Right atrium auricular region (tissue), 2 donors: ENCODE measurements at places on chromosomes 11 and 22. TPM values are rescaled to one million over a fixed set of nuclear protein-coding genes. Genes with fewer than 3 reads are reported as not detected.

KREMEN1 gene
- total RNA-seq: 39.7 TPM

CRYBB1 gene
- 1.7 TPM for total RNA-seq

SERGEF gene
- total RNA-seq: 18.1 TPM

RBM7 gene
- 13.2 TPM for total RNA-seq

NCR3LG1 gene
- 2.0 TPM for total RNA-seq
